ENCODE measurements at places on chromosomes 5 and 9.

- no peak for DNase-seq
Observed at GRCh38 chr9:80061940-80062339, 490.2 kb downstream of the TLE4 start.

DNA sequence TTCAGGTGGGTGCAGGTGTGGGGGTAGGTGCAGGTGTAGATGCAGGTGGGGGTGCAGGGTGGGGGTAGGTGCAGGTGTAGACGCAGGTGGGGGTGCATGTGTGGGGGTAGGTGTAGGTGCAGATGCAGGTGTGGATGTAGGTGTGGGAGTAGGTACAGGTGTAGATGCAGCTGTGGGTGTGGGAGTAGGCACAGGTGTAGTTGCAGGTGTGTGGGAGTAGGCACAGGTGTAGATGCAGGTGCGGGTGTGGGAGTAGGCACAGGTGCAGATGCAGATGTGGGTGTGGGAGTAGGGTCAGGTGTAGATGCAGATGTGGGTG, 94.6 kb downstream of the PHF2 start:
- DNase-seq: no peak

- DNase-seq: no peak
Observed at GRCh38 chr5:36662291-36662851, 56.0 kb downstream of the SLC1A3 start.

- no peak for DNase-seq
Observed at GRCh38 chr5:141633871-141634561, 2.6 kb downstream of the HDAC3 start.

- DNase-seq: no peak
Observed at GRCh38 chr5:78747705-78748359, 99.3 kb upstream of the LHFPL2 start.

DNA sequence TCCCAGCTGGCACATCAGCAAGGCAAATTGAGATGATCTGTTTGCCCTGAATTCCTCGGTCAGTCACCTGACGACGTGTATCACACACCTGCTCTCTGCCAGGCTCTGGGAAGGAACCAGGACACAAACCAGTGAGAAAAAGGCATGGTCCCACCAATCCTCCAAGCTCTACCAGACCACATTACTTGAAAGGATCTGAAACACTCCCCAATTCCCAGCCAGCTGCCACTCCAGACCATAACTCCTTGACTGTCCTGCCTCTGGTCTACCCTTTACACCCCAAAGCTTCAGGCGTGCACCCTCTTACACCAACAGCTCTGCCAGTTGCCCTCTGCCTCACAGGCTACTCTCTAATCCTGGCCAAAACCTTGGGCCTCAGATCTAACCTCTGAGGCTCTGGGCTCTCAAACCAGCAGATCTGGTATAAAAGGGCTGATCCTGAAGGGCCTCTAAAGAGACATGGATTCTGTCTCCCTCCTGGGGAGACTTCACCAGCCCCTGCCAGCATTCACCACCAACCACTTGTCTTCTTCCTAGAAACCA, 6.8 kb downstream of the MGAT1 start:
- no peak for DNase-seq

- no peak for DNase-seq
Observed at GRCh38 chr5:79513308-79513703, 628 bp downstream of the HOMER1 start.

GRCh38 chr9:136482046-136482792, 621 bp downstream of the SEC16A start:
- no peak for DNase-seq

GRCh38 chr9:79945495-79945894, 373.7 kb downstream of the TLE4 start:
- no peak for DNase-seq

DNA sequence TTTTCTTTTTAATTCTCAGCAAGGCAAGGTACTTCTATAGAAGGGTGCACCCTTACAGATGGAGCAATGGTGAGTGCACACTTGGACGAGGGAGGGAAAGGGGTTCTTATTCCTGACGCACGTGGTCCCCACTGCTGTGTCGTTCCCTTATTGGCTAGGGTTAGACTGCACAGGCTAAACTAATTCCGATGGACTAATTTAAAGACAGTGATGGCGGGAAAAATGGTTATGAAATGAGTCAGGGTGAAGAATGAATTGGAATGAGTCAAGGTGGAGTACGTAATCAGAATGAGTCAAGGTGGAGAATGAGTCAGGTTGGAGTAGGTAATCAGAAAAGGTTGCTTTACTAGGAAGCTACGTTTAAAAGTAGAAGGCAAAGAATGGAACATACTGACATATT, 2.1 kb upstream of the HMGCS1 start:
- DNase-seq: no peak

- no peak for DNase-seq
Observed at GRCh38 chr5:38582293-38582974, 26.0 kb upstream of the LIFR start.

DNA sequence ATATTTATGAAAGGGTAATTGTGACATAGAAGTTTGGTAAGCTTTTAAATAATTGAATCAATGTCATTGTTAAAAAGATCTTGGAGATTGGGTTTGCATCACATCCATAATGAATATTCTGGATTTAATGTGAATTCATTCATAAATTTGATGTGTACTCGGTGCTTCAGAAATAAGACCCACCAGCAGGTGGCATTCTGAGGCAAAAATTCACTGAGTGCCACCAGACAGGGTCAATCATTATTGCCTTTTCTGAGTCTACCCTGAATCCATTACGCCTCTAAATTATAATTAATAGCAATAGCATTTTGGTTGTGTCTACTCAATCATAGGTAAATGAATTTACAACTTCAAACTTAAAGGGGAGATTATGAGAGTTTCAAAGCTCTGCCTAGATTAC, 1.0 kb downstream of the TRPC7 start:
- no peak for DNase-seq

- DNase-seq: no peak
Observed at GRCh38 chr5:6117212-6117611, 261.1 kb downstream of the MED10 start.

Data from NCI-H2081 treated with DMSO at 0.1 percent for 48 hours (cell line).